Activated CD4-positive, alpha-beta T cell treated with anti-CD3 and anti-CD28 coated beads, Interleukin-2, amount 50 U/mL, for 48 hours (primary cell): ENCODE measurements at places on chromosomes 6 and 20.

DNA sequence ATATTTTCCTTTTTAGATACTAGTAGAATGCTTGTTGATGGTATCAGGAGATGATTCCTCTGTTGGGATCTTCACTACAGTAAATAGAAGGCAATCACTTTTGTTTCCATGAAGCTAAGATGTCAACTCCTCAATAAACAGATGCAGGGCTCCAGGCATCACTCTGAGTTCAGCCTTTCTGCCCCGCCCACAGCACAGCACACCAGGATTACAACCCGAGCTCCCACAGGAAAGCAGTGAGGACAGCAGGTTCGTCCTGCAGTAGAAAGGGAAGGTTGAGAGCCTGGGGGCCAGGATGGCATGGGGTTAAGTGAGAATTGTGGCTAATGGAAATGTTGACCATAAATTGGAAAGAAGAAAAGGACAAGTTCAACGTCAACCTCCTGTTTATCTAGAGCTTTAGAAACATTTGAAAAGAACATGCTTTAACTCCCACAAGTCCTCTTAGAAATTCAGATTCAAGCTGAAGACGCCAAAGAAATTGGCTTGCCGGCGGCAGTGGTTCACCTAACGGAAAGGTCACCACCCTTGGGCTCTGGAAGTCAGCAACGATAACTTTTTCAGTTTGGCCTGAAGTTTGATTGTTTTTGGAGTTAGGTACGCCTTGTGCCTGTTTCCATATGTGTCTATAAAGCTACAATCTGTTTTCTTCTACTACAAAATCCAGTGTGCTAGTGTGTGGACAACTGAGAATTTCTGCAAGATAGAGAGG, 144.4 kb upstream of the PDE10A start:
- no peak for DNase-seq

DNA sequence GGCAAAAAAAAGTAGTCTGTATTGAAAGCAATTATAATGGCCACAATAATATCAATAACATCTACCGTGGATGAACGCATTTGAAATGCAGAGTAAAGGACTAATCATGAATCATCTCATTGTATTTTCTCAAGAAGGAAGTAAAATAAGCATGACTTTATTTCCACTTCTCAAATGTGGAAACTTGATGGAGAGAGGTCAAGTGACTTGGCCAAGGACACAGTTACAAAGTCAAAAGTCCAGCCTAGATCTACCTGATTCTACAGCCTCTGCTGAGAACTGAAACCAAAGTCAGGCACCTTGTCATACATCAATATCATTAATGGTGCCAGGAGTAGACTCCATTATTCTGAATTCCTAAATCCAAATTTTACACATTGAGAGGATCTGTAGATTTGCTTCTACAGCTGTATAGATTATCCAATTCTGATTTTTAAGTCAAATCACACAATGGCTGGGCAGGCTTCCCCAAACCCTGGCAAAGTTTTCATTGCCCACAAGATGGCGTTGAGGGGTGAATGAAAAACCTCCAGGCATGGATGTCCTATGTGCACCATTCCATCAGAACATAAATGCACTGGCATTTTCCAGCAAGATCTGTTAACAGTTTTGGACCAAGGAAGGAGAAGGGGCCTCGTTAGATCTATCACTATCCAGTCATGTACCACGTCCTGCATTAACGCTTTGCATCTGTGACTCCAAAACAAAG, 423.1 kb downstream of the MAFB start:
- no peak for DNase-seq

DNA sequence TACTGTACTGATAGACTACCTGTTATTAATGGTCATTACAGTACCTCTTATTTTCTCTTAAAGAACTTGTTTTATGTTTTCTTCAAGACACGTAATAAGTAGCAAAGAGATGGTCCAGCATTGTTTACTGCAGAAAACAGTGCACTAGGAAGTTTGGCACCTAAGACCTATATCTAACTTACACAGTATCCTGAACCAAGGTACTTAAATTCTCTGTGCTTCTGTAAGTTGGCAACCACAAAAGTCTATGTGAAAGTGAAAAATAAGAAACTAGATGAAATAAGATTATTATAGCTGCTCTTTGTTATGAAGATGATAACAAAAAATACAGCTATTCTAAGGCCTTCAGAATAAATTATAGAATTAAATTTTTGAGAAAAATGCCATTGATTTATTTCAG, 411.7 kb upstream of the SOX4 start:
- DNase-seq = no peak

DNA sequence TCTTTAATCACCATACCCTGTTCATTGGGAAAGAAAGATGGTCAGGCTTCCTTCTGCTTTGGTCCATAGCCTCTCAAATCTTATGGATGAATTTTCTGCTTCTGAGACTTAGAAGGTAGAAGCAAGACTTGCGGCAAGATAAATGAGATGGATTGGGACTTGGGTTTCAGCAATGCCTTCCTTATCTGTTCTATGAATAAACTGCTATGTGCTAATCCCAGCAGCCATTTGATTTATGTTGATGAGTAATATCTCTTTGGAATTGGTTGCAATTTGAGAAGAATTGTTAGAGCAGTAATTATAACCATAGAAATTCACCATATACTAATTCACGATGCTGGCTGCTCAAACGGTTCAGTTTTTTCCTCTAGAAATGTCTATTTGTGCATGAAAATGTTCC, 48.3 kb downstream of the TXLNB start:
- no peak for DNase-seq

- no peak for DNase-seq
Observed at GRCh38 chr6:53412021-53412715, 63.4 kb upstream of the ELOVL5 start.

DNA sequence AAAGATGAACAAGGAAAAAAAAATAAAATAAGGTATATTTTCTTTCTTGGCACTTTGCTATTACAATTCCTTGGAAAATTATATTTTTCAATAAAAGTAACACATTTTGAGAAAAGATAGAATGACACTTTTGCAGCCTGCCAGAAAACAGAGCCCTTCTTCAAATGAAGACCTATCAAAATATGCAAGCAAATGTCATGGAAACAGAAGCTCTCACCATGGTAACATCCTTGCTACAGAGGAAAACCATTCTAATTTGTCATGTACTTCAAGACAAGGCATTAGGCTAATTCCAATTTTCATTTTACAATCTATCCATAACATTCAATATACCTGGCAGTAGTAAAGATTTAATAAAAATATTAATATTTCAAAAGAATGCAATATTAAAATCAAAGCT, 177.9 kb downstream of the RNGTT start:
- no peak for DNase-seq

GRCh38 chr20:34970193-34970840, 14.6 kb downstream of the MYH7B start:
- no peak for DNase-seq

- no peak for DNase-seq
Observed at GRCh38 chr6:13048113-13048512, 280.2 kb downstream of the TBC1D7 start.

DNA sequence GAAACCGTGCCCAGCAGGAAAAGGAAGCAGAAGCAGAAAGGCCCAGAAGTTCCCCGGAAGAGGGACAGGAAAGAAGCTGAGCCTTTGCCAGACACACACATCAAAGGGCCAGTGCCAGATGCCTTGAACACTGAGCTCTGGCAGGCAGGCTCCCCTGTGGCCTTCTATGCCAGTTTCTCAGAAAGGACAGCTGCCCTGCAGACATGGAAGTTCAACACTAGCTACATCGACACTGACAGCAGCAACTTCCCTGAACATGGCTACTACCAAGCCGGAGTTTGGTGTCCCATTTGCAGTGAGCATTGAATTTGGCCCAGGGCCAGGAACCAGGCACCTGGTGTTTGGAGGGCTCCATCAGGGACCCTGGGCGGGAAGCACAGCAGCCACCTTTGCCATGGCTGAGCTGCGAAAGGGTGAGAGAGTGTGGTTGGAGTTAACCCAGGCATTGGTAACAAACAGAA, 8.0 kb upstream of the RAET1E start:
- DNase-seq = no peak

- peak; percentile 43 for DNase-seq
Observed at GRCh38 chr6:127971945-127972391, 71.1 kb upstream of the THEMIS start.

DNA sequence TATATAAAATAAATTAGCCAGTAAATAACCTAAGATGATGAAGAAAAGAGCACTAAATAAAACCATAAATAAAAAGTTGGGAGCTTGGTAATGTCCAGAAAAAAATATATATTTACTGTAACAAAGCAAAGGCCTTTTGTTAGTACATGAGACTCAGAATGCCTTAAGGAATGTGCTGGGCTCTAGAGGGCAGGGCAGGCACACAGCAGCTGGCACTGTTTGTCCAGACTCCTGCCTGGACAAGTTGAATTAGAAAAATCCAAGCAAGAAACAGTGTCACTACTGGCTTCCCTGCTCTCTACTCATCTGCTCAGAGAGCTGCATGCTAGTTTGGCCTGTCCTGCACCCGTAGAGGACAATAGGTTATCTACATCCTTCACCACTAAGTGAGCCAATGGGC, 8.8 kb downstream of the DEFB129 start:
- no peak for DNase-seq

DNA sequence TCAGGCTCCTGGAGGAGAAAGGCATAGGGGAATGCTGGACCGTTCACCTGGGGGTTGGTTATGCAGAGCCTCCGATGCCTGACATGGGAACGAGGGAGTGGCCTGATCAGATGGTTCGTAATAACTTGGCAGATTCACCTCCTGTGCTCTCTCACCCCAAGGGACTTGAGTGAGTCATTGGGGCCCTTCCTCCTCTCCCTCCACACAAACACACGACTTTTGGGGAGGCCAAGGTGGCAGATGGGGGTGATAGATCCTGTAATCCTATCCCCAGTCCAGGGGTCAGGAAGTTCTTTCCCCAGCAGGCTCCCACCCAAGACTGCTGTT, 45.6 kb upstream of the ARFGEF2 start:
- no peak for DNase-seq

DNA sequence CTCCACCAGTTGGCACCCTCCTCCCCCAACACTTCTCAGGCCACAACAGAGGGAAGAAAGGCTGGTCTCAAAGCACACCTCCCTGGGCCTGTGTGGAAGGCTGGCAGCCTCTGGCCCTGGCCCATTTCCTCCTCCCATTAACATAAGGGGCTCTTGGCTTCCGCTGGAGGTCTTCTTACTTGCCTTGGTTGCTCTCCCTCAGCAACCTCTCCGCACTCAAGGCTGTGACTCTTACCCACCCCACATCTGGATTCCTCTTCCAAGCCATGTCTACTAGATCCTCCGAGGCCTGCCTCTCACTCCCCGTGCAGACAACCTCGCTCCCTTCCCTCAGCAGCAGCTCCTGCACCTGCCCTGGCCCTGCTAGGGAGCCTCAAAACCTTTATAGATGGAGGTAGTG, 112.2 kb upstream of the PRND start:
- no peak for DNase-seq

GRCh38 chr20:4244700-4245485, 229.5 kb upstream of the RNF24 start:
- no peak for DNase-seq

DNA sequence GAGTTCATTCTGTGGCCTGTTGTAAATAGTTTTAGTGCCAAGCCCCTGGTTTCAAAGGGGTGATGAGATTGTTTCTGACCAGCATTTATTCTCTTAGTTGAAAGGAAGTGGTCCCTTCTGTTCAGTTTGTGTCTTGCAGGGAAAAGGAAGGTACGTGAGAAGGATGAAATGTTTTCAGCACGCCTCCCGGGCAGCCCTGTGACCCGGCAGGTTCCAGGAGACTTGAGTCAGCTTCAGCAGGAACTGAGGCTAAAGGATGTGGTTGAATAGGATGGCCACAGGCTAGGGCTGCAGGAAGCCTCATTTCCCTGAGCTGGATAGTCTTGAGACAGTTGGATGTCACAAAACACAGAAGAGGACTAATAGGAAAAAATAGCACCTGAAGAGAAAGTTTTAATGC, 132.4 kb upstream of the SYNDIG1 start:
- DNase-seq = no peak

- no peak for DNase-seq
Observed at GRCh38 chr6:137723273-137724017, 143.6 kb upstream of the TNFAIP3 start.

DNA sequence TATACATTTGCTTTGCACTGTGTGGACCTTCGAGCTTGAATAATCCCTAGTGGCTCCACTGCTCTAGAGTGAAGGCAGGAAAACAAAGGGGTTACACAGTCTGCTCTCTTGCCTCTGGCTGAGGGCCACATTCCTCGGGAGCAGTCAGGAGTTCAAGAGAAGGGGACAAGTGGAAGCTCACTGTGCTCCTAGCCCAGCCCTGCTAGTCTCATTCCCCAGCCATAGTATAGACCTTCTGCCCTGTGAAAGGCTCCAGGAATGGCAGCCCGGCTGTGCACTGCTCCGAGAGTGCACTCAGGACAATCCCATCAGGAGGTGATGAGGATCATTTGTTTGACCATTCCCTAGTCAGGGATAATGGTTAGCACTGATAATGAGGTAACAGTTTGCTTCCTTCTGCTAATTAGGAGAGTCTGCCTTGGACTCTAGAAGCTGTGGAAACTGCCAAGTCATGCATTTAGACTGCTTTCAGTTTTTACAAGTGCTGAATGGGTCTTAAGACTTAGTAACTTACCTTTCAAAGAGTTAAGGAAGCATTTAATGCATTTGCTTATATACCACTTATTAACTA, 8.5 kb downstream of the IYD start:
- no peak for DNase-seq

DNA sequence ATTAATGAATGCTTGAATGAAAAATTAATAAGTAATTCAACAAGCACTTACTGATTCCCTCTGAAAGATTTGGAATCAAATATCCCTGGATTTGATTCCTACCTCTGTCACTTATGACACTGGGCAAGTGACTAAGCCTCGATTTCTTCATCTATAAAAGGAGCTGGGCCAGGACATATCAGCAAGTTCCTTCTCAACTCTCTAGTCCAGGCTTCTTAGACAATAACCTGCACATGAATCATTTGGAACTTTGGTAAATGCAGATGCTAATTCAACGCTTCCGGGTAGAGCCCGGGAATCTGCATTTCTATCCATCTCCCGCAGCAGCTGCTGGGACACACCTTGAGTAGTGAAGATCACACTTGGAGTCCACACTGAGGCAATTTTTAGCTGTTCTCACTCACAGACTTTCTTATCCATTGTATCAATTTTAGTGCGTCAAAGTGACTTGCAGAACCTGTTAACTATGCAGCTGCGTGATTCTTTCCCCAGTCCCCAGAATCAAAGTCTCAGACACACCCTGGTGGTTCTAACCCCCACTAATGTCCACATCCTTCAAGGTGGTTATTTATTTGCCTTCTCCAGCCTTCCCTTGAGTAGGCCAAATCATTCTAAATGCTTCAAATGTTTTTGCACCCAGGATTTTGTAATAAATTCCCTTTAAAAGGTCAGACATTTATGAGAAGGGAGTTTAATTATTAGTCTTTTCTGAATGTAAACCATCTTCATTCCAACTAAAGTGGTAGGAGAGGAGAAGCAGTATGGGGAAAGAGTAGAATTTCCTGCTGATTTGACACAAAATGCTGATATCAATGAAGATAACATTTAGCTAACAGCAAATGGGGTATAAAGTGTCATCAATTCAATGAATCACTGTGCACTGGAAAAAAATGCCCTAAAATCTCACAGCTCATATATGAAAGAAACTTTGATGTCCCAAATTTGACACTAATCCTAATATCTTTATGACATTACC, 26.0 kb upstream of the CCND3 start:
- no peak for DNase-seq

GRCh38 chr20:60254901-60255411, 296.7 kb downstream of the CDH26 start:
- no peak for DNase-seq

GRCh38 chr20:23022849-23023248, 12.3 kb upstream of the SSTR4 start:
- no peak for DNase-seq

GRCh38 chr6:83952830-83953229, 80.7 kb upstream of the MRAP2 start:
- DNase-seq = no peak
